GM12864 (cell line): ENCODE measurements at places on chromosomes 12 and 14.

GRCh38 chr12:93612776-93613175, 40.3 kb downstream of the SOCS2 start:
- no peak for DNase-seq

DNA sequence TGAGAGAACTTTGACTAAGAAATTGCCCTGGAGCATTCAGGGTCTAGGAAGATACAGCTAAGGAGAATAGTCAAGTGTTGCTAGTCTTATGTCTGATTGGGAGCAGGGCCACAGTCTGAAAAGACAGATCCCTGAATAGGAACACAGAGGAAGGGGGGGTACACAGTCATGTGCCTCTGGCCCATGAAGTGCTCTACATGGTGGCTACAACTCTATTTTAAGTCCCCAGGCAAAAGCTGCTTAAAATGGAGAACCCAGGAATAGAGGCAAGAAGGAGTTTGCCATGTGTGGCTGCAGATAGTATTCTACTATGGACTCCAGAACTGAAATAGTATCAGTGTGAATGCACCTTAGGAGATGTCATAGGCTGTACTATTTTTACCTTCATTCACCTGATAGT, 118.0 kb upstream of the NPAS3 start:
- DNase-seq, result no peak

- DNase-seq, result no peak
These were observed 2.2 kb downstream of the TMEM106C start for GRCh38 chr12:47965581-47965980.

GRCh38 chr12:90084018-90084417, 375.4 kb upstream of the ATP2B1 start:
- DNase-seq, result no peak

GRCh38 chr12:2813214-2814185, 1.0 kb downstream of the ITFG2 start:
- peak; percentile 31 for DNase-seq

DNA sequence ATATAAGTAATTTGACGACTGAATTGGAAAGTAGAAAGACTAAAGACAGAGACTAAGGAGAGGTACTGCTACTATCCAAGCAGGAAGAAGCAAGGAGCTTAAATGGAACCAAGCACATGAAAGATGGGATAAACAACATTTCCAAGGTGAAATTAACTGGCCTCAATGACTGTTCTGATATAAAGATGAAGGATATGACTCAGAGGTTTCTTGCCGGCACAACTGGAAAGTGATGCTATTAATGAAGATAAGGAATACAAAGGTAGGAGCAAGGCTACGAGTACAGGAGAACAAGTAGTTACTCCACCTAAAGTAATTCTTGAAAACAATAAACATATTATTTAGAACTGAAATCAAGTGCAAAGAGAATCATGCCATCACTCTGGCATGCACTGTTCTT, 6.4 kb downstream of the SNX6 start:
- no peak for DNase-seq

DNA sequence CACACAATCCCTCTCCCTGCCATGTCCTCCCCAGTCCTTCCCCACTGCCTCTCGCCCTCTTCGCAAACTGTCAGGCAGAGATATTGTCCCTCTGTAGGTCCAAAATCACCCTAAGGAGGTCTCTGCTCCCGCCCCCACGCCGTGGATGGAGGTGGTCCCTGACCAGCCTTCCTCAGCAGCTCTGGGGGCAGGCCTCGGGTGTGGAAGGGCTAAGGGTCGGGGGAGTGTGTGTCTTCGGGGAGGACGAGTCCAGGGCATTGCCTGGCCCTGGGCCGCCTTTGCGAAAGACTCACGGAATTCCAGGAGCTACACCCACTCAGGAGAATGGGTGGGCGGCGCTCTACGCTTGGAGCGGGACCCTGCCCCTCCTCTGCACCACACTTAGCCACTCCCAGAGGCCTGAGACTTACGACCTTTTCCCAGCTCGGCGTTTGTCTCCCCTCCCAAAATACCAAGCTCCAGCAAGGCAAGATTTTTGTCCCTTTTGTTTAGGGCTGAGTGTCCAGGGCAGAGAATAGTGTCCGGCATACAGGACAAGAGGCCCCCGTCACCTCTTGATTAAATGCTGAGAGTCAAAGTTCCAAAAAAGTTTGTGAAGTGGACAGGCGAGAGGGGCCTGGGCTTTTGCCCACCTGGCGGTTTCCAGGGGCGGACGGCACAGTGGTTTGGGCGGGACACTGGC, 881 bp downstream of the PYGL start:
- DNase-seq, result no peak

DNA sequence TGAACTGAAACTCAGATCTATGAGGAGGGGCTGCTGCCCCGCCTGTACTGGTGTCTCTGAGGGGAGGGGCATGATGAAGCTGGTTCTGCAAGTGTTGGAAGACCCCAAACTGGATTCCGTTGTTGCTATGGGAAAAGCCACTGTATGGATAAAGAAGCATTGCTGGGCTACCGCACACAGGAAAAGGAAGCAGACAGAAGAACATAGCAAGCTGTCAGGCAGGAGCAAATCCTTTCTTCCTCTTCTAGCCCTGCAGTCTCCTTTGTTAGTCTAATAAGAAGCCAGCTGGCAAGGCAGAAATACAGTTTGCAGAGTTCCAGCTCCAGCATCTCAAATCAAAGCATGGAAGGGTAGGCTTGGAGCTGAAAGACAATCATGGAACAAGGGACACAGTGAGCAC, 26.3 kb upstream of the NR1H4 start:
- DNase-seq, result no peak

DNA sequence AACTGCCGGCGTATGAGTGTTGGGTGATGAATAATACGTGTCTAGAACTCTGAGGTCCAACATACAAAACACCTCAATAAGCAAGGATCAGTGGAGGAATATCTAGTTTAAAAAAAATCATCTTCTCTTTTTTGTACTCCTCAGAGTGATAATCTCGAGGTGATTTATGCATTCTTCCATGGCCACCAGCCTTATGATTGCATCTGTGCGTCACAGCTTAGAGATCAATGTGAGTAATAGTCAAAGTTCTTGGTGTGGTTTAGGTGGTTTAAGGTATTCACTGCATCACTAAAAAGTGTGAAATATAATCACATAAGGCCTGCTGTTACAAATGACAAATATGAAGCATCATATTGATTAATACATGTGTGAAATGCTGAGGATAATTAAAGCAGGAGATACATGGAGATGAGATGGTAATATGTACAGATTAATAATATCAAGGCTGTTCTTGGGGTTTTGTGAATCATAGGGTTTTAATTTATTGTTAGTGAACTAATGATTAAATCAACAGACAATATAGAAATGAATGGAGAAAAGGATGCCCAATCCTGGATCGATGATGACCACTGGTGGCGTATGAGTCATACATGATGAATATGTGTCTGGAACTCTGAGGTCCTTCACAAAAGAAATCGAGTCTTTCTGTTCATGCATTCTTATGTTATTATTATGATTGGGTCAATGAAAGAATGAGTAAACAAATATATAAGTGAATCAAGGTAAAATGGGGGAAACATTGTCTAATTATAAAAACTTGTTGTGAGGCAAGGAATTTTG, 68.8 kb upstream of the RTL1 start:
- no peak for DNase-seq

GRCh38 chr14:98101323-98101722, 1170.7 kb downstream of the BCL11B start:
- DNase-seq, result no peak

- DNase-seq, result no peak
These were observed 52.0 kb downstream of the WSCD2 start for GRCh38 chr12:108181095-108181454.

DNA sequence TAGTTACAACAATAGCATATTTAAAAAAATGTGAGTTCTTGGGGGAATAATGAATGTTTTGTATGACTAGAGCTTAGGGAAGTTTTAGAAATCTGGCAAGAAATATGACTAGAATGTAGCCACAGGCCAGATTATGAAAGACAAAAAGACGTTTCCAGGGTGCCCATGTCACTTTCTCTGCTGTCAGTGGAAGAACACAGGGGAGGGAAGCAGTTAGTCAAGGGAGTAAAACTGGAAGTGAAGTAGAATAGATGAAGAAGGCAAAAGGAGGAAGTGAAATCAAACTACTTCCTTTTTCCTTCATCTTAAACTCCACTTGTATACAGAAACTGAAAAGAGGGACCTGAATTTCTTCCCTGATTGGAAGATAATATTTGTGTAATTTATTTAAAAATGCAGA, 81.2 kb upstream of the ATP2B1 start:
- DNase-seq, result peak; percentile 52

DNA sequence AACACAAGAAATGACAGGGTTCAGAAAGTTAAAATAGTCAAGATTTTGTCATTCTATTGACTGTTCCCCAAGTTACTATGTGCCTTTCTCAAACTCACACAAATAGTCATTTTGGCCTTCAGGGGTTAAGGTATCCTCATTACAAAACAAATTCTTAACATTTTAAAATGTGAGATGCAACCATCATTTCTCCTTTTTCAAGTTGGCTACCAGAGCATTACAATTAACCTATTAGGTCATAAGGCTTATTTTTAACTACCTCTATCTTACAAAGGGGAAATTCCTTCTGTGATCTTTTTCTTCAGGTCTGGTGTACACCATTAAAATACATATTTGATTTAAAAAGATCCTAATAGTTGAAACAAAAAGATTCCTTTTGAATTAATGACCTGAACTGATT, 61.2 kb downstream of the SLC38A1 start:
- DNase-seq, result no peak

- no peak for DNase-seq
These were observed 75.0 kb upstream of the FZD10 start for GRCh38 chr12:130087222-130087621.

- DNase-seq, result no peak
These were observed 22.7 kb downstream of the CLEC14A start for GRCh38 chr14:38233218-38233617.

DNA sequence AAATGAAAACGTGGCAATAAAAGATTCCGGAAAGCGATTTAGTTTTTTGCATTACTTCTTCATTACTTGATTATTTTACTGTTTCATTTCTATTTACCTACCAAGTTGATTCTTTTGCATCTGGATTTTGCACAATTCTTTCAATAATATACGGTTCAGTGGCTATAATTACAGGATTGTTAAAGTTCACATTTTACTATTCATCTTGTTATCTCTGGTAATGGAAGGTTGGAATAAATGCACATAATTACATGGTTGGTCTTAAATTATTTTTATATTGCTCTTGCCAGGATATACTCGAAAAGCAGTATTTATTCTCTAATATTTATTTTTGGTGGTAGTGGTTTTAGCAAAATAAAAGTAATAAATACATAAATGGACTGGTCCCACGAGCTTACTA, 837.9 kb downstream of the DIO2 start:
- no peak for DNase-seq

DNA sequence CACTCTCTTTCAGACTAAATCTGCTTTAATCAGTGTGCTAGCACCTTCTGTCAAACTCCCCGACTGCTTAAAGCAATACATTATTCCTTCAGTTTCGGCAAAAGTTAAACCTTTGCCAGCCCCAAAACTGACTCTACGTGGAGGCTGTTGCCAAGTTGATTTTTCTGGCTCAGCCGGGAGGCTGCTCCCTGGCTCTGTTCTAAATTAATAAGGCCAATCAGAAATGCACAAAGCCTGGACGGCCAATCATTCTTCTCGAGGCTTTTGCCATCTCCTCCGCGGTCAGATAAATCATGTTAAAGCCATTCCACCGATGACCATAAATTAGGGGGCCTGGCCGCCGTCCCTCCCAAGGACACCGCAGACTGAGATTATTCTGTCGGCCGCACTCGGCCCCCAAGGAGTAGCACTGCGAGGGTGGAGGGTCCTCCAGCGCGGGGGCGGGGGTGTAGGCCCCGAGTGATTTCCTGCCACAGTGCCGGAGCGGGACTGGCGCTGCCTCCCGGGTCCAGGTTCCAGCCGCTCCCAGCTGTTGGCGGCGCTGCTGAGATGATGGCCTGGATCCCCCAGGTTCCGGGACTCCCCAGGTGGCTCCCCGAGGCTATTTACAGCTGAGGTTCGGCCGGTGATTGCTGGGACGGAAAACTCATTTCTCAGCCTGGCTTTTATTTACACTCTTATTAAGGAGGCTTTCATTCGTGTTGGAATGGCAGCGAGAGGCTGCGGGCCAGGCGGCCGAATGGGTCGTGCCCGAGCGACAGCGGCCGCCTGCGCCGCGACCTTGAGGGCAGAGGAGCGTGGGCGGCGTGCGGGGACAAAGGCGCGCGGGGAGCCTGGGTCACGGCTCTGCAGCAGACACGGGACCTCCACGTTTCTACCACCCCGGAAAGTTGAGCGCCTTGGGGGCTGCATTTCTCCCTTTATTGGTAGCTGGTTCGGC, 165.1 kb downstream of the MON2 start:
- no peak for DNase-seq

DNA sequence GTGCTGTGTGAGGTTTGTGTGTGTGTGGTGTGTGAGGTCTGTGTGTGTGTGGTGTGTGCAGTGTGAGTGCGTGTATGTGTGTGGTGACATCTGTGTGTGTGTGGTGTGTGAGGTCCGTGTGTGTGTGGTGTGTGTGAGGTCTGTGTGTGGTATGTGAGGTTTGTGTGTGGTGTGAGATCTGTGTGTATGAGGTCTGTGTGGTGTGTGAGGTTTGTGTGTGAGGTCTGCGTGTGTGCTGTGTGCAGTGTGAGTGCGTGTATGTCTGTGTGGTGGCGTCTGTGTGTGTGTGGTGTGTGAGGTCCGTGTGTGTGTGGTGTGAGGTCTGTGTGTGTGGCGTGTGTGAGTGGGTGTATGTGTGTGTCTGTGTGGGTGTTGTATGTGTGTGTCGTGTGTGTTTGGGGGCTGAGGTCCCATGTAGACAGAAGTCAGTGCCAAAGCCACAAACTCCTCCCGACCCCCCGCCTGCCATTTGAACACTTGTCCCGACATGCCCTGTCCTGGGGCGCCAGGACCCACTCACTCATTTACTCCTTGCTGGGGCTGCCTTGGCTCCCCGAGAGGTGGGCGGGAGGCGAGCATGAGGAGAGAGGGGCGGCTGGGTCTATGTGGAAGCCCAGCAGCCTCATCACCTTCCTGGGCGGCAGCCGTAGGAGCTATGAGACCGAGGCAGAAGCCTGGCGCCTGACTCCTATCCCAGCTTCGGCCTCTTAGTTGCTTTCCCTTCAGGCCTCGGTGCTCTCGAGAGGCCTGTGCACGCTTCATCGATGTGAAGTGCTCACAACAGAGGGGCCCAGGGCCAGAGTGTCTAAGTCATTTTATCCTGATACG, 20.5 kb downstream of the RILPL1 start:
- DNase-seq, result no peak

GRCh38 chr12:70264067-70264867, 21.0 kb downstream of the CNOT2 start:
- DNase-seq, result no peak

- no peak for DNase-seq
These were observed 546.5 kb upstream of the MIS18BP1 start for GRCh38 chr14:45799511-45799910.

- no peak for DNase-seq
These were observed 37.8 kb upstream of the PPP1CC start for GRCh38 chr12:110780448-110780847.

- no peak for DNase-seq
These were observed 11.4 kb upstream of the RNF34 start for GRCh38 chr12:121388421-121388981.
